SHP77 (cell line): ENCODE measurements at places on chromosomes 2 and 18.

GRCh38 chr2:233152541-233152940 lies 92.4 kb downstream of the INPP5D start:
- DNase-seq: peak; percentile 4

GRCh38 chr18:58269931-58270330 lies 225.9 kb downstream of the NEDD4L start:
- DNase-seq: no peak

DNA sequence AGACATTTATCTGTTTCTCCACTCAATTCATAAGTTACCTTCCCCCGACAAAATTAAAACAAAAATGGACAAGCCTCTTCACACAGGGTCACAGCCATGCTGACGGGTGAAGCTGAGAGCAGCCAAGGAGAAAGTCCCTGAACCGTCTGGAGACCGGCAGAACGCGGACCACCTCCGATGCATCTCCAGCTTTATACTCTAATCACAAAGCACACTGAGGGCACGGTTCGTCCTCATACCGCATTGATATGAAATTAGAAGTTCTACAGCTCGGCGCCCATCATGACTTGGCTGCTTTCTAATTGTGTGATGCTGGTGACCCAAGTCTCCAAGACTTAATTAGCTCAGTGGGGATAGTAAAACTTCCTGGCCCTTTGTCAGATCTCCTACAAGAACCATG lies 181.2 kb upstream of the PXDN start:
- DNase-seq: no peak

DNA sequence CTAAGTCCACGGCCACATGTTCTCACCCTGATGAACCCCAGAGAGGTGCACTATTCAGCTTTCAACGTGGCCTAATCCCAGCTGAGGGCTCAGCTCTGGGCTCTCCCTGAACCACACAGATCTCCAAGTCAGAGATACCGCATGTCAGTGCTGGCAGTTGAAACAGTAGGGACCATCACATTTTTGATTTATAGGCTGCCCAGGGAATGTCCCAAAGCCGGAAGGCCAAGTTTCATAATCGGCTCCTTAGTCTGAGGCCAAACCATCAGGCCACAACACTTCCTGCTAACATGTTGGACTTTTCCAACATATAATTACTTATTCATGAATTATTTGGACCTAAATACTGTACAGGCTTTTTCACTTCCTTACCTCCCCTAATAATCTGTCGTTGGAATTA lies 91.9 kb upstream of the KLHL29 start:
- DNase-seq: no peak

DNA sequence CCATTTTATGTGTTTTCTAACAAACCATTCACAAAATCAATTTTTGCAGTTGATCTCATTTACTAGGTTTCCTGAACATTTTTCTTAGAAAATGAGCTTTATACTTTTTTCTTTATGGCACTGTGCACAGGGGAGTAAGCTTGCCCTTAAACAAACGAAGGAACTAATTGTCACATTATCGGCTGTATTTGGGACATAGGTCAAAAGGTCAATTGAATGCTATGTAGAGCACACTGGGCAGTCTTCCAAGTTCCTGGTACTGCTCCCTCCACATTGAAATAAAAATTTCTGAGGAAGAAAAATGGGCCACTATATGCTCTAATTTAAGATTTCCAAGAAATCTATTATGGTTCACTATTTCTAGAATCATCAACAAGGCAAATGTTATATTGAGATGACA lies 93.6 kb upstream of the TMEFF2 start:
- peak; percentile 40 for DNase-seq

DNA sequence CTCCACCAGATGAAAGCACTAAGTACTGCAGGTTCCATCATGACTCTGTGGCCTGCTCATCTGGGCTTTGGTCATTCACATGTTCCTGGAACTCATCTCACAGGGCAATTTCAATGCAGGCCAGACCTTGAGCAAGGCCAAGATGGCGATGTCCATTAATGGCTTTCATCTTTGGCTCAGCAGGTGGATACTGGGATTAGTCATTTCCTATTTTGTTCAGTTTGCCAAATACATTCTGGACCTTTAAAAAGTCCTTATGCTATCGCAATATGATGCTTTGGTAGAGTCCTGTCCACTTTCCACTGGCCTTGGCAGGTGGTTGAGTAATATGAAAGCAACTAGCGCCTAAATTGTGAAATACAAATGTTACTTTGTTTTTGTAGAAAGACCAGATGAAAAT lies 170.1 kb upstream of the REV1 start:
- no peak for DNase-seq

GRCh38 chr2:147521936-147522335 lies 322.9 kb upstream of the ACVR2A start:
- no peak for DNase-seq

DNA sequence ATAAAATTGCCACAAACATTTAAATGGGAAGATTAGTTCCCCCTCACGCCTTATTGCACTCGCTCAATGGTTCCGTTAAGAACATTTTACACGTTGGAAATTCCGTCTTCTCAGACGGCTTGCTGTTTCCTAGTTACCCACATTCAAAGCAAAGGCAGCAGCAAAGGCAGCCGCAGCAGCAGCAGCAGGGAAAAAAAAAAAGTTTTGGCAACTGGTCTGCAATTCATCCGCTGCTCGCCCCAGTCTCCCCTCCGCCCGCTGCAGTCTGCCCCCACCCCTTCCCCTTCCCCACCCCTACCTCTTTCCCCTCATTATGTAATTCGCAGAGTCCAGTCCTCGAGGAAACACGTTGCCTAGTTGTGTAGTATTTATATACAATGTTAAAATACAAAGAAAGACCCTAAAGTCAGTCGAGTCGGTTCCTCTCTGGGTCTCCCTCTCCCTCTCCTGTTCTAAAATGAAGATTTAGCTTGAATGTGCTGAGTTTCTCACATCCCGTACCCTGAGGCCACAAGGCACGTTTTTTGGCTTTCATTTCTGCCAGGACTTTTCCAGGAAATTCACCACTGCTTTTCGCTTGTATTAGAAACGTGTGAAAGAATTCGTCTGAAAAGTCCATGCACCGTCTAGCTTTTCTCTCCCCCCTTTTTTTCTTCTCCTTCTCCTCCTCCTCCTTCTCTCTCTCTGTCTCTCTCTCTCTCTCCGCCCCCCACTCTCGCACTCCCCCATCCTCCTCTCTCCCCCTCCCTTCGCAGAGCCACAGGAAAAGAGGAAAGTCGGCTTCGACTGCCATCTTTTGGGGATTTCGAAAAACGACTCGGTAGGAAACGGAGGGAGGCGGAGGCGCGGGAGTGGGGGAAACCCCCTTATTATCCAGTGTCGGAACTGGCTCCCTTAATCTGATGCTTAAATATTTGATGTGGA lies 140.0 kb downstream of the MEIS1 start:
- peak; percentile 83 for DNase-seq

GRCh38 chr2:108413711-108414095 lies 35.3 kb upstream of the GCC2 start:
- no peak for DNase-seq

- DNase-seq: peak; percentile 11
Measured at GRCh38 chr2:182767578-182767977, 51.5 kb downstream of the DNAJC10 start.

- DNase-seq: no peak
Measured at GRCh38 chr2:36797324-36798070, 101.0 kb downstream of the VIT start.

- no peak for DNase-seq
Measured at GRCh38 chr2:30677861-30678385, 129.3 kb downstream of the CAPN13 start.

GRCh38 chr2:59575191-59575590 lies 978.3 kb downstream of the BCL11A start:
- no peak for DNase-seq

DNA sequence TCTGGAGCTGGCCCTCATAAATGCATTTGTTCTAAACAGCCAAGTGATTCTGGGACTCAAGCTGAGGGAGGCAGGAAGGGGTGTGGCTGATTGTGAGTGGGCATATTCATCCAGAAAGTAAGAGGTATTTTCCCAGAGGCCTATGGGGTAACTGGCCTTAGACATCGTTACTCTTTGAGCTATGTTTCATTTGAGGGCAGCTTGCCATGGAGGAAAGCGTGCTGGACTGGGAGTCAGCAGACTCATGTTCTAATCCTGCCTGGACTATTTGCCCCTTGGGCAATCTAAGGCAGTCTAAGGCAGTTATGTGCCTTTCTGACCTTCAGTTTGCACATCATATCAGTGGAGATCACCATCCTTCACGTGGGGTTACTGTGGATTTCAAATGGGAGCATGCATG lies 93.5 kb upstream of the SLC14A2 start:
- no peak for DNase-seq

DNA sequence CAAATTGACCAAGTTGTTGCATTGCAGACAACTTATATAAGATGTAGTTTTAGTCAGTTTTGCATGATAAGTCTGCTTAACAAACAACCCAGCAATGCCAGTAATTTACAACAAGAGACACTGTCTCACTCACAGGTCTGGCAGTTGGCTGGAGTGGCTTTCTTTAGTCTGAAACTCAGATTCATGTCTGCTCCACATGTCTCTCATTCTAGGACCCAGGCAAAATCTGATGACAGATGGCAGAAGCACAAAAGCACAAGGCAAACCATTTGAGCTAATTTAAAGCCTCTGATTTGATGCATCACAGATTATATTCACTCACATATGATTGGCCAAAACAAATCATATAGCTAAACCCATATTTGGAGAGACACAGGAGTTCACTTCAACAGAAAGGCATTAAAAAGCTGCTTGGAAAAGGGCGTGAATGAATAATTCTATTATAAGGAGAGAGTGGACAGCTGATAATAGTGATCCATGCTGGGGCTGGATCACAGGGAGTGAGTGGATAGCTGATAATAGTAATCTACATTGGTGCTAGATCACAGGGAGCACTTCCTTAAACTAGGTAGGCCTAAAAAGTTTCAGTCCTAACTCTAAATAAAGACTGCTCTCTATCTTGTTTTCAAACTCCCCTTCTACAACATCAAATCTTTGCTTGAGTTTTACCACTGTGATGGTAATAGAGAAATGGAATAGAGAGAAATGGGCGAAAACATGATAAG lies 593.2 kb upstream of the ZNF804A start:
- DNase-seq: peak; percentile 15

GRCh38 chr18:46678041-46678440 lies 21.0 kb upstream of the LOXHD1 start:
- DNase-seq: no peak

DNA sequence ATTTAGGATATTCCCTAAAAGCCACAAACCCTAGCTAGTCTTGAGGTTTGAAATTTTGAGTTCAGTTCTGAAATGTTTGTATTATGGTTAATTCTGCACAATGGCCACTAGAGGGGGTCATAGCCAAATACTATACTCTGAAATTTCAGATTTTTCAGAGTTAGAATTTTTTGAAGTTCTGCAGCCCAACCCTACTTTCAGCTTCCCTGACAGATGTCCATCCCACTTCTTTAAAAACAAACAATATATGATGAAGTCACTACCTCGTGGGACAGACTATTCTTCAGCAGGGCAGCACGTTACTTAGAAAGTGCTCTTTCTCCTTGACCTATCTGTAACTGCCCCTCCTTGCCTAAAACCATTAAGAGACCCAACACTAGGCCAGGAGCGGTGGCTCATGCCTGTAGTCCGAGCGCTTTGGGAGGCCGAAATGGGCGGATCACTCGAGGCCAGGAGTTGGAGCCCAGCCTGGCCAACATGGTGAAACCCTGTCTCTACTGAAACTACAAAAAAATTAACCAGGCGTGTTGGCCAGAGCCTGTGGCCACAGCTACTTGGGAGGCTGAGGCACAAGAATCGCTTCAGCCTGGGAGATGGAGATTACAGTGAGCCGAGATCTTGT lies 48.2 kb upstream of the PAPOLG start:
- DNase-seq: peak; percentile 59

DNA sequence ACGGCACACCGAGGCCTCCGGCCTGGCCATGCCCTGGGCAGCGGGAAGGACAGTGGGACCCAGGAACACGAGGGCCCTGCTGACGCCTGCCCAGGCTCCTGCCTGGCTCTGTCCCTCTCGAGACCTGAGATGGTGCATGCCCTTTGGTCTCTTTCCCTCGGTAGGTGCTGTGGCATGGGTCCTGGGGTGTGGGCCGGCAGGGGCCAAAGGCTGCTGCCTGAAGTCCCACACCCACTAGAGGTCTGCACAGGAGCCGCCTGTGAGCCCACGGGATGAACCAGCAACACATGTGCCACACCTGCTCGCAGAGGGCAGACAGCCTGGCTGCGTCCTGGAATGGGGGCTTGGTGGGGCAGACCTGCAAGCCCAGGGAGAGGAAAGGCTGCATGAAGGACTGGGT lies 73.3 kb downstream of the NDUFA10 start:
- no peak for DNase-seq
